ENCODE measurements at places on chromosomes 1 and 21.
A peak's percentile ranks its signal among the peaks of the same experiment; 100 is the strongest.

DNA sequence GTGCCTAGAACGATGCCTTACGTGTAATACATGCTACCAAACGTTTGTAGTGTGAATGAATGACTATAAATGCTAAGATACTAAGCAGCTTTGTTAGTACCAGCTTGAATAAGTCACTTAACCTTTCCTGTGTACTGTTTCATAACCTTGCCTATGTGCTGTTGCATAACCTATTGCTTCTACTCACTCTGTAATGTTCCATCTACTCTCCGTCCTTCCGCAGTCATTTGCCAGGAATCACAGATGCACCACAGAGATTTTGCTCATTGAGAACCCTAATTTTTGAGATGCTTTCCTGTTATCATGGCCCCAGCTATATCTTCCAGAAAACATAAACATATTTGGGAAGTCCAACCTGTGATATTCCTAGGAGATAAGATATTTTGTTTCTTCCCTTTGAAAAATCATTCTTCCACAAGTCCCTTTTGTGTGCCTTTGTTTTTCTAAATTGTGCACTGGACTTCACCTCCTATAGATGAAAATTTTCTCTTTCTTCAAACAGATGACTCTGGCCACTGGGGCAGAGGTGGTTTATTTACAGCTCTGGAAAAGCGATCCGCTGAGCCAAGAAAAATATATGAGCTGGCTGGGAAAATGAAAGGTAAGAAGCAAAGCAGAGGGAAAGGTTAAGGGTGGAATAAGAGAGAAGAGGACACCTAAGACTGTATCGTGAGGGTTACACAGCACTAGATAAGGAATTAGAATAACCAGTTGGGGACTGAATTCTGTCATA lies 44.8 kb downstream of the CHD1L start:
- DNase-seq = no peak

DNA sequence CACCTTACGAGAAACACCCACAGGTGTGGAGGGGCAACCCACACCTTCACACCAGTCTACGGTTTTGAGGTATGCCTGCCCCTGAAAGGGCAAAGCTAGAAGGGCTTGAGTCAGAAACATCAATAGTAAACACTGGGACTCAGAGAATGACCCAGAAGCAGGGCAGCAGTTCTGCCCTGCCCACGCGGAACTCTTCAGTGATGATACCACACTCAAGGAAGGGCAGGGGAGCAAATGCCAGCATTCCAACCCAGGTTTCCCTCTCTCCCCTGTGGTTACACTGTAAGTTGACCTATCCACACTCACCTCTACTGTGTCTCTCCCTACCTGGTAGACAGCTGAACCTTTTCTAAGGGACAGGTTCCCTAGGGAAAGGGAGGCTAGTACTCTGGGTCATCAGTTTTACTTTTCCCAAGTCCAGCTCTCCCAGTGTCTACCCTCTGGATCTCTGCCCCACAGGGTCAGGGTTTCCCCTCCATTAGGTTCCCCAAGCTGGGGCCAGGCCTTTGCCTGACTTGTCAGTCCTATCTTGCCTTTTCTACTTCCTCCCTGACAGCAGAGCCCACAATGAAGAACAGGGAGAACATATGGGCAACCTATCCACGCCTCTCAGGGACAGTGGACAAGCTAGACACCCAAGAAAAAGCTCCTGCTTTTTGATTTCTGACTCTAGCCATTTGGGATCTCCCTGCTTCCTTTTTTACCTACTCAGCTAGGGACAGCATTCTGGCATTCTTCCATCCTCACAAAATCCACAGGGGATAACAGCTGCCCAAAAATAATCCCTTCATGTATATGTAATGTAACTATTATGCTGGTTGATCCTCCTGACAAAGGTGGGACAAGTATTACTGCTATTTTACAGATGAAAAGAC lies 3.0 kb downstream of the F11R start:
- DNase-seq = no peak

GRCh38 chr1:227112538-227112937 lies 172.4 kb downstream of the COQ8A start:
- DNase-seq = no peak

- no peak for DNase-seq
These were observed 1805.9 kb downstream of the NCAM2 start for GRCh38 chr21:22804151-22804550.

GRCh38 chr1:198176179-198176578 lies 19.4 kb downstream of the NEK7 start:
- no peak for DNase-seq

GRCh38 chr1:111571987-111572386 lies 47.6 kb upstream of the RAP1A start:
- peak; percentile 42 for DNase-seq

Measured in posterior cingulate gyrus (tissue), 11 donors.